Cortex of kidney (tissue), 1 donor: ENCODE measurements at places on chromosomes 6 and 20.

- DNase-seq: no peak
These were observed 77.0 kb downstream of the ATXN1 start for GRCh38 chr6:16684195-16684689.

DNA sequence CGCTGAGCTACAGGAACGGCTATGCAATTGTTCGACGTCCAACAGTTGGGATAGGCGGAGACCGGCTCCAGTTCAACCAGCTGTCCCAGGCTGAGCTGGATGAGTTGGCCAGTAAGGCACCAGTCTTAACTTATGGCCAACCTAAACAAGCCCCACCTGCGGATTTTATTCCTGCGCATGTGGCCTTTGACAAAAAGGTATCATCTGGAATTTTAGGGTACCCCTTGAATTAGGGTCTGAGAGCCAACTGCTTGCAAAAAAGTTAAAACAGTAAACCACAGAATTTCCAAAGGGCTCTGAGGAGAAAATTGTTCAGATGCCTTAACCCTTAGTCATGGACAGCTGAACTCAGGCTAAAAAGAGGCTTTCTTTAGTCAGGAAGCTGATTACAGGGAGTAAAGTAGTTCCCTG lies 3.8 kb downstream of the EFHC1 start:
- DNase-seq: no peak

GRCh38 chr6:157563611-157564284 lies 182.8 kb downstream of the ZDHHC14 start:
- no peak for DNase-seq

- DNase-seq: no peak
These were observed 54.6 kb downstream of the PPARD start for GRCh38 chr6:35396991-35397390.

DNA sequence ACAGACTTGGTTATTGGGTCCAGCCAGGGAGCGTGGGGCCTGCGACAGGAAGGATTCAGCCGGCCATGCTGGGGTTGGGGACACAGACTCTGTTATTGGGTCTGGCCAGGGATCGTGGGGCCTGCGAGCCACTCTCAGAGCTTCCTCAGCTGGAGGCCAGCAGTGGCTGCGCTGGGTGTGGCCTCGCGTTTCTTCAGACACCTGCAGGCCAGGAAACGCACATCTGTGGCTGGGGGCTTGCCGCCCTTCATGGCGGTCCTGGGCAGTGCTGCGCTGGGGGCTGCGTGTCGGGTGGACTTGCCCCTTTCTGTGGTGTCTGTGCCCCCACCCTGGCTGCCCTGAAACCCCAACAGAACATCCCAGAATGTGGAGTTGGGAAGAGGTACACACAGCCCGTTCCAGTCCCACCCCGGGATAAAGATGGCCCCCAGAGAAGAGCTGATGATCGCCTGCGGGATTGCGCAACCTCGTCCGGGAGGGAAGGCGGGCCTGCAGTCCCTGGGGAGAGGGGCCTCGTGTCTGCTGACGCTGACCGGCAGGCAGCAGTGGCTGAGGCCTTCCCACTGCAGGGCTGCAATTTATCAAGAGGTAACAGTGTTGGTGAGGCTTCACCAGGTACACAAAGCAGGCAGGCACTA lies 16.9 kb upstream of the MTG2 start:
- no peak for DNase-seq

DNA sequence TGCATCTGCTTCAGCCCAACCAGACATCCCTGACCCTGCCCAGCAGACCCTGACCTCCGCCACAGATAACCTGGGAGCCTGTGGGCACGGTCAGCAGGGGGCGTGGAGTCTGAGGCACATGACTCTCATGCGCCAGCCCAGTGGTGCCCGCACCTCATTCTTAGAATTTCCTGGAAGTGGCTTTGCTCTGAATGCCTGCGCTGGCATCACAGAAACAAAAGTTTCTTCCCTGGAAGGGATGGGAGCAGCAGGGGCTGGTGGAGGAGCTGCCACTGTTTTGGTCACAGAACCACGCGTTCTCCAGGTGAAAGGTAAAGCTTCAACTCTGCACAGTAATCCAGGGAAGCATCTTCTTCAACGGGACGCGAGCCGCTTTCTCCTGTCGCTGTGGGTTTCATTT lies 67.9 kb upstream of the DUSP22 start:
- no peak for DNase-seq

DNA sequence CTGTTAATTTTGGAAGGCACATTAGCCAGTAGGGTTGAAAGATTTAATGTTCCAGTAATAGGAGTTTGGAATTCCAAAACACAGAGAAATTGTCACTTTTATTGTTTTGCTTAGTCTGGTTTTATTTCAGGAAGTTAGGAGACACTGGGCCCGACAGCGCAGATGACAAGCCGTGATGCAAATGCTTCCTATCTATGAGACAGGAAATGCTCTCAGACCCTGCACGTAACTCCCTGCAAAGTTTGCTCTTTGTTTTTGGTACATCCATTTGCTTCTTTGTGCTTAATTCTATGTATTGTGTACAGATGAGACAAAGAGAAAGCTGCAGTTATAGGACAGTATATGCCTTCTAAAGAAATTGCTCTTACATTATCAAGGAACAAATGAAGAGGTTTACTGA lies 201.6 kb upstream of the SGK1 start:
- DNase-seq: no peak
